ENCODE measurements at places on chromosomes 13 and 19. TPM values are rescaled to one million over a fixed set of nuclear protein-coding genes. Genes with fewer than 3 reads are reported as not detected.

- DNase-seq, result peak; percentile 85
Observed at GRCh38 chr19:47428177-47428894, 9.0 kb upstream of the MEIS3 start.

The CEACAM3 gene
- total RNA-seq, result not detected

GRCh38 chr19:13537454-13537853, 31.2 kb upstream of the CACNA1A start:
- DNase-seq, result no peak

- no peak for DNase-seq
Observed at GRCh38 chr19:8302357-8302691, 5.8 kb downstream of the CD320 start.

- DNase-seq, result no peak
Observed at GRCh38 chr19:15532779-15533521, 24.6 kb downstream of the CYP4F22 start.

DNA sequence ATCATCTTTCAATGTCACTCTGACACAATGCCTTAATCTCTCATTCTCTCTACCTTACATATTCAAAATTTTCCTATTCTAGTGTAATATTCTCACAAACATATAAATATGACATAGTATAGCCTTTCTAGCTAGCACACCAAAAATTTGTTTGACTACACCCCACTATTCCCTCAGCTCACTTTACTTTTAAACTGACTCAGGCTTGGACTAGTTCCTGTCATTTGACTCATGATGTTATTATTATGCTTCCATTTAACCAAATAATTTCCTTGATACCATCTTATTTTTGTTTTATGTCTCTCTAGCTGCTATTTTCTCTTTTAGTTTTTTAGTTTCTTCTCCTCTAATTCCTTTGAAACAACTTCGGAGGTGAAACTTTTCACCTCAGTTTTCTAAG, 1745.6 kb upstream of the PCDH20 start:
- DNase-seq, result no peak

The LACC1 gene
- 0.71 TPM for total RNA-seq

The PCSK4 gene
- total RNA-seq, result 2.1 TPM

DNA sequence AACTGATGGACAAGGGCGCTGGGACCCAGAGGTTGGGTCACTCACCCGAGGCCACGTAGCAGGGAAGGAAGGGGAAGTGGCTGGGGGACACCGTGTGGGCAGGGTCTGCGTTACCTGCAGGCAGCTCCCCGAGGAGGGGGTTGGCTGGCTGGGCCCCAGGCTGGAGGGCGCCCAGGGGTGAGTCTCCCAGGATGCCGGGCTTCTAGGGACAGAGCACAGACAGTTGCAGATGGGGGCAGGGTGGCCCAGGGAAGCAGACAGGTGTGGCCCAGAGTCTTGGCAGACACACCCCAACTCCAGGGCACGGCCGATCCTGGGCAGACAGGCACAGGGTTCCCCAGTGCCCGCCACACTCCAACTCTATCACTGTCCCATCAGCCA, 5.6 kb upstream of the FDX2 start:
- no peak for DNase-seq

The KCNRG gene
- 0.53 TPM for total RNA-seq

The CYP4F8 gene
- total RNA-seq, result not detected

- DNase-seq, result no peak
Observed at GRCh38 chr13:109026266-109026665, 396.9 kb downstream of the MYO16 start.

- no peak for DNase-seq
Observed at GRCh38 chr13:66723576-66723975, 506.6 kb downstream of the PCDH9 start.

- DNase-seq, result no peak
Observed at GRCh38 chr13:29496241-29496712, 99.2 kb downstream of the SLC7A1 start.

The ATP8A2 gene
- total RNA-seq, result 0.11 TPM

GRCh38 chr13:89584058-89584620, 1763.3 kb upstream of the MIR17HG start:
- DNase-seq, result no peak

The SHISA7 gene
- not detected for total RNA-seq

GRCh38 chr19:8626842-8627241, 3.6 kb upstream of the NFILZ start:
- DNase-seq, result no peak

DNA sequence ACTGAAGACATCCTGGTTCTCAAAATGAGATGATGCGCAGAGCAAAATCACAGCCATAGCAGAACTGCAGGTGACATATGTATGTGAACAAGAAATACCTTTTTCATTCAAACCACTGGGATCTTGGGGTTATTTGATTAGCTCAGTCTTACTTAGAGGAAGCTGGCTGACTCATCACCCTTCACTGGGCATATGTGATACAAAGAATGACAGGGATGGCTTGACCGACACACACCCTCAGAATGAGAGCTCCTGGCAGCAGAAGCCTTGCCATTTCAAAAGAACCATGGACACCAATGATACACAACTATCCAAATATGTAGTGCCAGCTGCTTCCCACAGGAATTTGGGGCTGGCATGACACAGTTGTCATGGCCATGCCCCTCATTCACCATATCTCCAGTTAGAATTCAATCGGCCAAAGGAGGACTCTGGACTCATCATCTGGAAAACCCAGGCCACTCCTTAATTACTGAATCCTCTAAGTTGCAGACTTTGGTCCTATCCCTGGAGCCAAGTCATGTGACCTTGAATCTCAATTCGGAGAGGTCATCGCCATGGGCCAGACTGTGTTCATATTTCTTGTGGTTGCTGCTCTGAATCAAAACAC, 115.8 kb downstream of the KATNAL1 start:
- no peak for DNase-seq

The OR7G1 gene
- not detected for total RNA-seq

DNA sequence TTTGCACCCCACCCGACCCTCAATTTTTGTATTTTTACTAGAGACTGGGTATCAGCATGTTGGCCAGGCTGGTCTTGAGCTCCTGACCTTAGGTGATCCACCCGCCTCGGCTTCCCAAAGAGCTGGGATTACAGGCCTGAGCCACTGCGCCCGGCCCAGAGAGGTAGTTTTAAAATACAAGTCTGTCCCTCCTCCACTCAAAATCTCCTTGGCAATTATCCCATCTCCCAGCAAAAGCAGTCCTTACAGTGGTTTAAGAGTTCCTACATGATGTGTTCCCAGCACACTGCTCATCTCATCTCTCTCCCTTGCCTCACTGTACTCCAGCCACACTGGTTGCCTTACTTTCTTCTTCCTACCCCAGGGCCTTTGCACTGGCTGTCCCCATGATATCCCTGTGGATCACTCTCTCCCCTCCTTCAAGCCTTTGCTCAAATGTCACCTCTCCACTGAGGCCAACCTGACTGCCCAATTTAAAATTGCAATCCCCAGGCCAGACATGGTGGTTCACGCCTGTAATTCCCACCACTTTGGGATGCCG, 24.3 kb downstream of the LRFN3 start:
- no peak for DNase-seq

GRCh38 chr13:73278186-73278585, 219.4 kb downstream of the KLF5 start:
- DNase-seq, result no peak

DNA sequence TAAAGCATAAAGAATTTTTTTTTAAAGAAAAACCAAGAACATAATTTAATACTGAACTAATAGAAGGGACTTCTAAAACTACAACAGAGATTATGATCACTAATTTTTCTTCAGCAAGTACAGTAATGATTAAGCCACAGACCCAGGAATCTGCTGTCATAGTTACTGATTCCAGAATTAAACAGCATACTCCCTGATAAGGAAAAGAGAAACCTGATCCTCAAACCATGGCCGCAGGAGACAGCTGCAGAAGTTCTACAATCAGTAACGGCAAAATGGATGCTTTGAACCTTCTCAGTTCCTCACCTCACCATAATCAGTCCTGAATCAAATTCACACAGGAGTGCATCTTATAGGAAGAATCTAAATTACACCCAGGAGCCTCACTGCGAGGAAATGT, 939.0 kb upstream of the SLITRK1 start:
- no peak for DNase-seq

DNA sequence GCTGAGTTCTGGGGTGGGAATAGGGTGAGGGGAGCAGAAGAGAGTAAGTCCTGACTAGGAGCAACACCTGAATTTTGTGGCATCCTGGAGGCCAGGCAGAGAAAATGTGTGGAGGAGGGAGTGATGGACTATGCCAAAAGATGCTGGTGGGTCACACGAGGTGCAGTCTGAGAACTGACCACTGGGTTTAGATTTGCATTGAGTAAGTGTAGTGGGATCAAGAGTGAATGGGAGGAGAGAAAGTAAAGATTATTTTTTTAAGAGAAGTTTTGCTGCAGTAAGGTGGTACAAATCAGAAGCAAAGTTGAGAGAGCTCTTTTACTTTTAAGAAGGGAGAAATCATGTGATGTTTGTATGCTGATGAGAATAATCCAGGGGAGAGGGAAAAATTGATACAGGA, 405.1 kb downstream of the DLEU7 start:
- no peak for DNase-seq

The UHRF1 gene
- total RNA-seq, result 137 TPM

DNA sequence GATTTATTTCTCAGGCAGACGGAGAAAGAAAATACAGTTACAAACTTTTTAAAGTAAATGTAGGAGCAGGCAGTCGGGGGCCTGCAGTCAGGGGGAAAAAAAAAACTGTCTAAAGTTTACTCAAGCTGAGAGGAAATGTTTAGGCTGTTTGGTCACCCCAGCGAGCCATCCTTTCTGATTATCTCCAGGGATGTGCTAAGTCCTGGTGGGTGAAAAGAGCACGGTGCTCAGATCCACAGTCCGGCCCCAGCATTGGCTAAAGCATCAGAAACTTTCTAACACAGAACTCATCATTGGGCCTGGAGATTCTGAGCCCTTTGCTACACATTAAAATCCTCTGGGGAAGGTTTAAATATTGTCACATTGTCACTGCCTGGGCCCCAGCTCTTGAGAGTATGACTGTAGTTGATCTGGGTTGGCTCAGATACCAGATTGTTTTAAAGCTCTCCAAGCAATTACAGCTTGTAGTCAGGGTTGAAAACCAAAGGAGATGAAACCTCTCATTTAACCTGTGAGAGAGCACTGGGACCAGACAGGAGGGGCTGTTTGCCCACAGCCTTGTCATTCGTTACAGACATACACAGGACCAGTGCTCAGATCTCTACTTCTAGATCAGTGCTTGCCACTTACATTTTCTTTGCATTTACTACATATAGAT, 131.1 kb upstream of the HTR2A start:
- DNase-seq, result no peak

The CLEC17A gene
- 0.14 TPM for total RNA-seq

- no peak for DNase-seq
Observed at GRCh38 chr19:30428092-30428680, 56.0 kb downstream of the ZNF536 start.

DNA sequence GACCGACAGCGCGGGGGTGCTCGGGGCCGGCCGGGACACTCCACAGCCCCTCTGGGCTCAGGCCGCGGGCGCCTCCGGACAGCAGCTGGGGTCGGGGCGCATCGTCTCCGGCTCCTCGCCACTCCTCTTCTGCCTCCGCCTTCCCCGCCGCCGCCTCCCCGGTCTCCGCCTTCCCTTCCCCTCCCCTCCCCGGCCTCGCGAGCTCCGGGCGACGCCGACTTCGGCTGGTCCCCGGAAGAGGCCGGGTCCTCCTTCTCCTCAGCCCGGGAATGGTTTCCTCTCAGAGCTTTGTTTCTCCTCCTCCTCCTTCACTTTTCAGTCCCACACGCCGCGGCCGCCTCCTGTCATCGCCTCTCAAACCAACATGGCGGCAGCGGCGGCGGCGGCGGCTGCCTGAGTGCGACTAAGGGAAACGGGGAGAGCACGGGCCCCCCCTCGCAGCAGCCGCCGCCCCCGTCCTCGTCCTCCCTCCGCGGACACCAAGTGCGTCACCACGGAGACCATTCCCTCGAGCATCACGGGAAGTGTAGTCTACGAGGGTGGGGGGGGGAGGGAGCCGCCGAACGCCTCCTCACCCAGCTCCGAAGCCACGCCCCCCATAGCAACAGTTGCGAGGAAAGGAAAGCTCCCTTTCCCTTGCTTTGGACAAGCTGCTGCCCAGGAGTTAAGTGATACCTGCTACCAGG, at the start of gene UBL3:
Gene UBL3 (minus strand): TSS at position 405 of the 686 bp plus-strand sequence. CDS start 1,079 bp downstream, outside the sequence.
- peak; percentile 90 for DNase-seq

Measured in activated T-helper 2 cell treated with anti-CD3 and anti-CD28 coated beads, Interferon-gamma antibody, Interleukin-2, Interleukin-4, amounts not matched to agents 10 μg/mL and 5 μg/mL and 100 μg/mL, durations not matched to agents 14 hours and 24 hours and 36 hours (primary cell).